CMK (cell line): ENCODE measurements at places on chromosomes 11 and 22.

- peak; percentile 21 for DNase-seq
Observed at GRCh38 chr11:72411623-72412419, 22.5 kb downstream of the CLPB start.

DNA sequence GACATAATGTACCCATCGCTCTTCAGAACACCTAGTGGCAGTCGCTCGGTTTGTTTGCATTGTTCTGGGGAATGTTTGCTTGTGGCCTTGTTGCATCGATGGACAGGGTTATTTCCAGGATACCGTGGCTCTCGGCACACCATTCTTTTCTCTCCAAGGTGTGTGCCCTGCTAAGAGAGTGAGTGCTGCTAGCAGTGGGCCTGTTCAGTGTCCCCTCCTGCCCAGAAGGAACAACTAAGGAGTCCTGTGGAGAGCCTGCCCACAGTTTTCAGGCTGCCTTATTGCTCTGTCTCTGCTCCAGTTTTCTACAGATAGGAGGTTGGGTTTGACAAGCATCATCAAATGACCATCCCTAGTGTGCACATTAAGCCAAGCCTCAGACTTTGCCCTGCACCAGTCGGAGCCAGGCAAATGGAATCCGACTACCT lies 1.4 kb downstream of the CRY2 start:
- DNase-seq: no peak

GRCh38 chr11:126329644-126330211 lies 25.8 kb upstream of the ST3GAL4 start:
- no peak for DNase-seq

- DNase-seq: no peak
Observed at GRCh38 chr11:8809241-8809938, 101.6 kb upstream of the AKIP1 start.

- DNase-seq: no peak
Observed at GRCh38 chr11:104570078-104570701, 328.1 kb downstream of the CASP12 start.
